Stimulated activated CD8-positive, alpha-beta memory T cell treated with anti-CD3 and anti-CD28 coated beads, Interleukin-4, amount 100 ng/mL, for 1 hour (primary cell): ENCODE measurements at places on chromosomes 6 and 20.

DNA sequence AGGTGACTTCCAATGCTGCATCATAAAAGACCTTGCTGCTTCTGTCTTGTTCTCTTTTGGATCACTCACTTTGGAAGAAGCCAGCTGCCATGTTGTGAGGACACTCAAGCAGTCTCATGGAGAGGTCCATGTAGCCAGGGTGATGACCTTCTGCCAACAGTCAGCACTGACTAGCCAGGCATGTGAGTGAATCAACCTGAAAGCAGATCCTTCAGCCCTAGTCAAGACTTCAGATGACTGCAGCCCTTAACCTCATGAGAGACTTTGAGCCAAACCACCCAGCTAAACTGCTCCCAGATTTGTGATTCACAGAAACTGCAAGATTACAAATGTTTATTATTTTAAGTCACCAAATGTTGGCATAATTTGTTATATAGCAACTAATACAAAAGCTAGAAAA is 86.0 kb upstream of the IYD start:
- DNase-seq: no peak

- DNase-seq: peak; percentile 32
These were observed 806 bp downstream of the LEMD2 start for GRCh38 chr6:33787954-33788693.

GRCh38 chr6:130229645-130230044 is 6.9 kb upstream of the SAMD3 start:
- no peak for DNase-seq

- DNase-seq: no peak
These were observed 301.1 kb downstream of the EYA4 start for GRCh38 chr6:133542056-133542821.

- no peak for DNase-seq
These were observed 49.6 kb downstream of the SULF2 start for GRCh38 chr20:47735412-47736400.

- DNase-seq: no peak
These were observed 23.4 kb downstream of the ACTR5 start for GRCh38 chr20:38771621-38772020.

DNA sequence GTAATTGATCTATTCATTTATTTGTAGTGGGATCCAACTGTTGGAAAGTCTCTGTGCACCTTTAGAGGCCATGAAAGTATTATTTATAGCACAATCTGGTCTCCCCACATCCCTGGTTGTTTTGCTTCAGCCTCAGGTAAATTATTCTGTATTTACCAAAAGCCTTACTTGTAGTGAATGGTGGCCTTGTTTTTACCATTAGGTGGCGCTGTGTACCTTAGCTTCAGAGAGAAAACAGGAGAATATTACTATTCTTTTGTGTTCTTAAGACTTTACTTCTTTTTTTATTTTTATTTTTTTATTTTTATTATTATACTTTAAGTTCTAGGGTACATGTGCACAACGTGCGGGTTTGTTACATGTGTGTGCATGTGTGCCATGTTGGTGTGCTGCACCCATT is 23.7 kb downstream of the PEX7 start:
- no peak for DNase-seq

DNA sequence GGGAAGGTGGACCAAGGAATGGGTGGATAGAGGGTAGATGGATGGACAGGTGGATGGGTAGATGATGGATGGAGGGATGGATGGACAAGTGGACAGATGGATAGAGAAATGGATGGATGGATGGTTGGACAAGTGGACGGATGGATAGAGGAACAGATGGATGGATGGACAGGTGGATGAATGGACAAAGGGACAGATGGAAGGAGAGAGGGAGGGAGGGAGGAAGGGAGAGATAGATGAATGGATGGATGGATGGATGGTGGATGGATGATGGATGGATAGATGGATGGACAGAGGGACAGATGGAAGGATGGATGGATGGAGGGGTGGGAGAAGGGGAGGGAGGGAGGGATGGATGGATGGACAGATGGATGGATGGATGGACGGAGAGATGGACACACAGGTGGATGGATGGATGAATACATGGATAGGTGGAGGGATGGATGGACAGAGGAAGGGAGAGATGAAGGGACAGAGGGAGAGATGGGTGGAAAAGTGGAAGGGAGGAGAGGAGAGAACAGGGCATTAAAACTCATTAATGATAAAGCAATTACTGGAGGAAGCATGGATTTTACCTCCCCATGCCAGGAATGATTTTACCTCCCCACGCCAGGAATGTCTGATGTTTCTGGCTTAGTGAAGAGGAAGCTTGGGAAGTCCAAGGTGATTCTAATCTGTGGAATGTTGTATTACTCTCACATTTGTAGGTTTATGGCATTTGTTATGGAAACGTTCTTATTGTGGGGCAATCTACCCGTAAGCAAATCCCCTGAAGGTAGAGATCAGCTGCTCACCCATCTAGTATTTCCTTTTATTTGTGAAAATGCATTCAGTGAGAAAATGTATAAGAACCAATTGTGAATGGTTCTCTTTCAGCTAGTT is 383.3 kb downstream of the TAF4 start:
- no peak for DNase-seq

GRCh38 chr6:137651591-137652335 is 157.6 kb upstream of the OLIG3 start:
- DNase-seq: no peak

DNA sequence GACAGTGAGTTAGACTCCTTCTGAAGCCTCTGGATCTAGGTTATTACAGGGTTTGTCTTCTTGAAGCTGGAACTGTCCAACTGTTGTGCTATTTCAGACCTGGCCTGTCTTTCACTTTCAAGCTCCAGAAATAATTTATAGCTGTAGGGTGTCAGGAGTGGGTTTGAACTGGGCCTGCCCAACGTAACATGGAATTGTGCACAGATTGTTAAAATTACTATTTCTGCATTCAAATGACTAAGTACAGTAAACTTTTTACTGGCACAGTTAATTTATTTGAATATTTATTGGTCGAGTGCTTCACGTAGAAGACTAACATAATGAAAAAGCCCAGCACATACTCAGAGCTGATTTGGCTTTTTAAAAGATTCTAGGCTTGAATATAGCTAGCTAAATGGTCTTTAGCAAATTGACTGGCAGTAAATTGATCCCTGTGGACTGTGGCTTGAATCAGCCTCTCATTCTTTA is 74.3 kb downstream of the ARID1B start:
- no peak for DNase-seq

DNA sequence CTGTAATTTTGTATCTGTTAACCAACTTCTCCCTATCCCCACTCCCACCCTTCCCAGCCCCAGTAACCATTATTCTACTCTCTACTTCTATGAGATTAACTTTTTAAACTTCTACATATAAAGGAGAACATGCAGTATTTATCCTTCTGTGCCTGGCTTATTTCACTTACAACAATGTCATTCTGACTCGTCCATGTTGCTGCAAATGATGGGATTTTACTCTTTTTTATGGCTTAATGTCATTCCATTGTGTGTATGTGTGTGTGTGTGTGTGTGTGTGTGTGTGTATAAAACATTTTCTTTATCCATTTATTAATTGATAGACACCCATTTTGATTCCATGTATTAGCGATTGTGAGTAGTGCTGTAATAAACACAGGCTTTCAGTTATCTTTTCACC is 76.1 kb downstream of the COL19A1 start:
- no peak for DNase-seq

GRCh38 chr20:36179170-36179945 is 24.8 kb downstream of the EPB41L1 start:
- no peak for DNase-seq

DNA sequence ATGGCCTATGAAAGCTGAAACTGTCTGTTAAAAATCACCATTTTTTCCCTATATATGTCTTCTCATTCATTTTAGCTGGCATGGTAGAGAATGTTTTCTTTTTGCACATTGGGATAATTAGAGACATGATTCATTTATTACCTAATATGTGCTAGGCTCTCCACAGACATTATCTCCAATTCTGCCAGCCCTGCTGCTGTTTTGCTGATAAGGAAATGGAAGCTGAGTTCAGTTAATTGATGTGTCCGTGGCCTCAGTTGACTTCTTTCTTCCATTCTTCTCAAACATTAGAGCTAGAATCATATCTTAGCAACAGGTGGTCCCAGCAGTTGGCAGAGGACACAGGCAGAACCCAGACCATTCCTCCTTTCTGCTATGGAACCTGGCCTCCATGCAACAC is 644.1 kb upstream of the CITED2 start:
- no peak for DNase-seq
